Fibroblast of villous mesenchyme (primary cell): ENCODE measurements at places on chromosomes 5 and 9. TPM values are rescaled to one million over a fixed set of nuclear protein-coding genes. Genes with fewer than 3 reads are reported as not detected.

Gene ARHGEF37
- 0.43 and 0.64 TPM in 2 replicates for total RNA-seq

GRCh38 chr9:78286125-78286524, 10.8 kb upstream of the PSAT1 start:
- no peak for DNase-seq

DNA sequence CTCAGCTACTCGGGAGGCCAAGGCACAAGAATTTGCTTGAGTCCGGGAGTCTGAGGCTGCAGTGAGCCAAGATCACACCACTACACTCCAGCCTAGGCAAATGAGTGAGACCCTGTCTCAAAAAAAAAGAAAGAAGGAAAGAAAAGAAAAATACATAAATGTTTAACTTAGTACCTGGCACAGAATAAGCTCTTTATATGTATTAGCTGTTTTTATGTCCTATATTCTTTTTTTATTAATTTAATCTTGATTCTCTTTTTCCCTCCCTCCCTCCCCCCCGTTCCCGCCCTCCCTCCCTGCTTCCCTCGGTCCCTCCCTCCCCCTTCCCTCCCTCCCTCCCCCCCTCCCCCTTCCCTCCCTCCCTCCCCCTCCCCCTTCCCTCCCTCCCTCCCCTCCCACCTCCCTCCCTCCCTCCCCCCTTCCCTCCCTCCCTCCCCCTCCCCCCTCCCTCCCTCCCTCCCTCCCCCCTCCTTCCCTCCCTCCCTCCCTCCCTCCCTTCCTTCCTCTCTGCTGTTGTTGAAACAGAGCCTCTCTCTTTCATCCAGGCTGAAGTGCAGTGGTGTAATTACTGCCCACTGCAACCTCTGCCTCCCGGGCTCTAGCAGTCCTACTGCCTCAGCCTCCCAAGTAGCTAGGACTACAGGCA, 135.8 kb upstream of the GRHPR start:
- DNase-seq: no peak

DNA sequence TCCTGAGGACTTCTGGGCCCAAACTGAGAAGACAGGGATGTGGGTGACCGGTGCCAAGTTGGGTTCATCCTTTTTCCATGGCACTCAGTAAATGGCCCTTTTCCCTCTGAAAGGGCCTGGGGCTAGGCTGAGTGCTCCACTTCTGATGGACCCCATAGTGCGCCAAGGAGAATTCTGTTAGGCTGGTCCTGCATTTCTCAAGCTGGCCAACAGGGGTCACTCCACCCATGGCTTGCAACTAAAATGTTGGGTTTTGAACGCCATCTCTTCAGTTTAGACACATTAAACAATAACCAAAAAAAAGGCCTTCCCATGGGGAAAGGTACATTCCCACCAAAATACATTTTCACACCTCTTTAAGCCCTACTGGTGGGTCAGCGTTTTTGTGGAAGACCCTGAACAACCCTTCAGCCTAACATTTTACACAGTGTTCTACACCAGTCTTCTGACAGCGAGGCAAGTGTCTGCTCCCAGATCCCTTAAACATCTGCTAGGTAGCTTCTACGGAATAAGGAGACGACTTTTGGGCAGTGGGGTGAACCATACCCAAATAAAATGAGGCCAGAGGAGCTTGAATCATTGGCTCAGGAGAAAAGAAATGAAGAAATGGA, 27.3 kb downstream of the CNTFR start:
- DNase-seq: no peak

DNA sequence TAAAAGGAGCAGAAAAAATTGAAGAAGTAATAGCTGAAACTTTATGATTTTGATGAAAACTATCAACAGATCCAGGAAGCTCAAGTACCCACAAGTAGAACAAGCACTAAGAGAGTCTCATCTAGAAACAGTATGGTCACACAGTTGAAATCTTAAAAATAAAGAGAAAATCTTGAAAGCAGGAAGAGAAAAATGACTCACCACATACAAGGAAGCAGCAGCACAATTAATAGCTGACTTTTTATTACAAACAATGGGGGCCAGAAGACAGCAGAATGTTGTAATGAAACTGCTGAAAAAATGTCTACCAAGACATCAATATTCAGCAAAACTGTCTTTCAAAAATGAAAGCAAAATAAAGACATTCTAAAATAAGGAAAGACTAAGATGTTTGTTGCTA, 1108.3 kb upstream of the DMAC1 start:
- no peak for DNase-seq

Gene TAF11L10
- total RNA-seq: not detected in 2 replicates

- DNase-seq: no peak
These were observed 620.7 kb upstream of the ARRDC3 start for GRCh38 chr5:92003806-92004205.

GRCh38 chr5:56328753-56329560, 95.8 kb upstream of the ANKRD55 start:
- peak; percentile 64 for DNase-seq

DNA sequence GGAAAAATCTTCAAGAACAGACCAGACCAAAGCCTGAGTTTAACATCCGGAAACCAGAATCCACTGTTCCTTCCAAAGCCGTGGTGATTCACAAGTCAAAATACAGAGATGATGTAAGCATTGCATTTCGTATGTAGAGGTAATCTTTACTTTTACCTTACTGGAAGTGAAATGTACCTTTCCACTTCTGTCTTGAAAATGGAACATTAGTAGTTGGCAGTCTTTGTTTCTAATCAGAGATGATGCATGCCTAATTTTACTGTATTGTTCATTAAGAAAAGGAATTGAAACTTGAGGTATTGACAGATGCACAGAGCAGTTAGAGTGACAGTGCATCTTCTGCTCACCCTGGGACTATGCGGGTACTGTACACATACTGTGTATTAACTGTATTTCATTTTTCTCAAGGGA, 34.6 kb downstream of the HABP4 start:
- no peak for DNase-seq

DNA sequence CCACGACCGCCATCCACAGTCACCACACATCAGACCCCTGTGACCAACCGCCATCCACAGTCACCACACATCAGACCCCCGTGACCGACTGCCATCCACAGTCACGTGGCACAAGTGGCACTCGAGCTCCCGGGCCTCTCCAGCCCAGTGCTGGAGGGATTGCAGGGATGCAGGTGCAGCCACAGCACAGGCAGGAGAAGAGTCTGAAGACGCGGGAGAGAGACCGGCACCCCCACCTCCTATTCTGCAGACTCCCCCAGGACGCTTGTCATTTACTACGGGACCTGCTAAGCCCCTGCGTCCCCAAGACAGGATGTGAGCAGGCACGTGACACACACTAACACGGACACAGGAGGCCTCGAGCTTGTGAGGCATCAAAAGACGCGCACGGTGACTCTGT, 21.1 kb downstream of the TERT start:
- no peak for DNase-seq

DNA sequence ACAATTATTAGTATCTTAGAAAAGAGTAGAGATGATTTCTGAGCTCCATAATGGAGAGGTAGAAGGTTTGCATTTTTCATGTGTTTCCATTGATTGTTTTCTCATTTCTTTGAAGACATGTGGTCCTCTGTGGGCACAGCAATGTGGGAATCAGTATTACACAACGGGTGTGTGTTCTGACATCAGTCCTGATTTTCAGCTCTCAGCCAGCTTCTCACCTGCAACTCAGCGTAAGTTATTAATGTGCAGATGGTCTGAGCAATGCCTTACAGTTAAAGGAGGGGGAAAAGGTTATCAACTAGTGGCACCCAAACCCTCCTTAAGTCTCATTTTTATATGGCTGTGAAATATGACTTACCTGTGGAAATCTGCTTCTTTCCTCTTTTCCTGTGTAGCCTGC, 59.1 kb downstream of the ITGA2 start:
- no peak for DNase-seq
